ENCODE measurements at places on chromosomes 3 and 15.

DNA sequence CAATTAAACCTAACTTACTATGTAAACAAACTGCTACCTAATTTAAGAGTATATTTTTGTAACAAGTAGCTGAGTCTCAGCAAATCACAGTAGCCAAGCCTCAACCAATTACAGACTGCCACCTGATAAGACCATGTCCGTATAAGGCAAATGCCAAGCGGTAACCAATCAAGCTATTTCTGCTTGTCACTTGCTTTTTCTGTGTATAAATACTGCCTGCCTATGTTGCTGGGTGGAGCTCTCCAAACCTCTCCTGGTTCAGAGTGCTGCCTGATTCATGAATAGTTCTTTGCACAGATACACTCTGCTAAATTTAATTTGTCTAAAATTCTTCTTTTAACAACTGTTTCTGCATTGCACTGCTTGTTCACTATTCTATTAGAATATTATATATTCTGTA, 42.6 kb downstream of the ZNF148 start:
- peak; percentile 26 for DNase-seq

DNA sequence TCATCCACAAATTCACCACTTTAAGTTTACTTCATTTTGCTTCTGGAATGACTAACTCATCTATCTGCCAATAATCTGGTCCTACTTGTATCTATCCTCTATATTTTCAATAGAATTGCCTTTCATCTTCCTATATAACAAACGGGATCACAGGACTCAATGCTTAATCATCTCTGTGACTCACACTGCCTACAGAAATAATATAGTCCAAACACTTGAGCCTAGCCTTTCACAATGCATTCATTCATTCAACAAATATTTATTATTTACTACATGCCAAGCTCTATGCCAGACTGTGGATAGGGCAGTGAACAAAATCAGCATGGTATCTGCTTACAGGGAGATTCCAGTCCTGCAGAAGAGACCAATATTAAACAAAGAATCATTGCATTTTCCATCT, 16.6 kb upstream of the AGTR1 start:
- DNase-seq = peak; percentile 48

GRCh38 chr3:2653706-2654105, 456.5 kb downstream of the IL5RA start:
- no peak for DNase-seq

- DNase-seq = no peak
Observed at GRCh38 chr3:140349938-140350337, 327.9 kb upstream of the TRIM42 start.

DNA sequence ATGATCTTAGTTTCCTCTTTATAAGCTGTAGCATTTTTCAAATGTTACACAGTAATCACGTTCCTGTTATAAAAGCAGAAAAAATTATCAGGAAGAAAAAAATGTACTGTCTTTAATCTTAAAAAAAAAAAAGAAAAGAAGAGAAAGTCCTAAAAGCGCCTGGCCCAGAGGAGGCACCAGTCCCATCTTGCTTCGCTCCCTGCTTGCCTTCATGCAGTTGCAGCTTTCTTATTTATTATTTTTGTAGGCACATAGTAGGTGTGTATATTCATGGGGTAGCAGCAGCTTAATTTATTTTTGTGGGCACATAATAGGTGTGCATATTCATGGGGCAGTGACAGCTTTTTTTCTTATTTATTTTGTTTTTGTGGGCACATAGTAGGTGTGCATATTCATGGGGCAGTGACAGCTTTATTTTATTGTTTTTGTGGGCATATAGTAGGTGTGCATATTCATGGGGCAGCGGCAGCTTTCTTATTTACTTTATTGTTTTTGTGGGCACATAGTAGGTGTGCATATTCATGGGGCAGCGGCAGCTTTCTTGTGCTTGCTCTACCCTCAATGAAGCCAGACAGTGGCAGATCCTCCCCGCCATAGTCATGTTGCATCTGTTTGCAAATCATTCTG, 5.5 kb upstream of the EHD4 start:
- DNase-seq = no peak

GRCh38 chr15:92524161-92524560, 130.5 kb downstream of the ST8SIA2 start:
- no peak for DNase-seq

Measured in SW480 (cell line).